ENCODE measurements at places on chromosomes 11 and 22.

DNA sequence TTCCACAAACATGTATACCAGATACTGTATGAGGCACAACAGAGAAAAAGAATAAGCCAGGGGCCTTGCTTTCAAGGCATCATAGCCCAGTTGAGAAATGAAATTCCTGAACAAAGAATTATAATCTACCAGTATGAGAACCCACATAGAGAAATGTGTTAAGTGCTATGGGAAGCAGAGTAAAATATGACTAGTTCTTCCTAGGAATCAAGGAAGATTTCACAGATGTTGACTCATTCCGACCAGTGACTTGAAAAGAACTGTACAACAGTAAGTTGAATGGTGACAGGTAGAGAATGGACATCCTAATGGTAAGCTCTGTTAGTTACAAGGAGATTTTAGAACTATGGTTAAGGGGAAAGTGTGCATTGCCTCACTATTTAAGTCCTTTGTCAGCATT lies 102.6 kb downstream of the TRIM44 start:
- no peak for DNase-seq

GRCh38 chr11:134338654-134339053 lies 6.9 kb downstream of the GLB1L2 start:
- no peak for DNase-seq

- no peak for DNase-seq
Measured at GRCh38 chr11:62883673-62884072, 3.0 kb downstream of the SLC3A2 start.

- no peak for DNase-seq
Measured at GRCh38 chr11:112225753-112226061, 521 bp upstream of the PTS start.

GRCh38 chr11:26867286-26867685 lies 126.6 kb upstream of the FIBIN start:
- DNase-seq, result no peak

GRCh38 chr11:1060852-1061616 lies 13.6 kb upstream of the MUC2 start:
- no peak for DNase-seq
